ENCODE measurements at places on chromosomes 3 and 15.
A peak's percentile ranks its signal among the peaks of the same experiment; 100 is the strongest.

DNA sequence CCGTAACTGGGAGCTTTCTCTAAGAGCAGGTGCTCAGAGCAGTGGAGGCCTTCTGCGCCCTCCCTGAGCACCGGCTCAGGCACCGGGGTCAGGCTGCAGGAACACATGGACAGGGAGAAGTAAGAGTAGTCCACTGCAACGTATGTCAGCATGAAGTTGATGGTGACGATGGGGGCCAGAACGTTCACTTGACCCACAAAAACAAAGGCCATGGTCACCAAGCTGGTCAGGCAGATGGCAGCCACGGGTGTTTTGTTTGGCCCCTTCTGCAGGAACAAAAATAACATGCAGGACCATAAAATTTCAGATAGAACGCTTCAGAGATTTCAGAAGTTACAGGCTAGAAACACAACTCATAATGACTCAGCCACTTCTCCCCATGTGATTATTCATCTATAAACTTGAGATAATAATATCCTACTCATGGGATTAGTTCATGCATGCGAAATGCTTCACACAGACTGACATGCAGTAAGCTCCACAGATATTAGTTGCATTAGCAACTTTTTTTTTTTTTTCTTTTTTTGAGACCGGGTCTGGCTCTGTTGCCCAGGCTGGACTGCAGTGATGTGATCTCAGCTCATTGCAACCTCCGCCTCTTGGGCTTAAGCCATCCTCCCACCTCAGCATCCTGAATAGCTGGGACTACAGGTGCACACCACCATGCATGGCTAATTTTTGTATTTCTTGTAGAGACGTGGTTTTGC, 52.2 kb upstream of the HEG1 start:
- H3K27ac ChIP-seq, result no peak overlapping the region
- H3K4me3 ChIP-seq, result no peak overlapping the region

DNA sequence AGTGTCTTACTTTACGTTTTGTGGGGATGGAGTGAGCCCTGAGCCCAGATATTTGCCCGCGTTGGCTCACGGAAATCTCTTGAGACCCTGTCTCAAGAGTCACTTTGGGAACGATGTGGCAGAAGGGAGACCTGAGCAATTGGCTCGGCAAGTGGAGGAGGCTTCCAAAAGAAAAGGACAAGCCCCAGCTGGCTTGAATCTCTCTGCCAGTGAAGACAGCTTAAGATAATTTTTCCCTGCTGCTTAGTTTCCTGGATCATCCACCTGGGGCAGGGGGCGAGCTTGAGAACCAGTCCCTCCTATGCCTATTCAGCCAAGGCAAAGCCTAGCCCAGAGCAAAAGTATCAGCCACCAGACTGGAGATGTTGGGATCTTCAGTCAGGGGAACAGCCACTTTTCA, 708 bp downstream of the SEC22A start:
- H3K4me1 ChIP-seq, result no peaks in the 10 kb centered on the region
- no peaks in the 10 kb centered on the region for H3K36me3 ChIP-seq
- H3K27me3 ChIP-seq, result no peaks in the 10 kb centered on the region
- peak overlapping the region; percentile 95 for H3K4me3 ChIP-seq
- no peak for DNase-seq
- peak overlapping the region; percentile 95 for H3K27ac ChIP-seq

DNA sequence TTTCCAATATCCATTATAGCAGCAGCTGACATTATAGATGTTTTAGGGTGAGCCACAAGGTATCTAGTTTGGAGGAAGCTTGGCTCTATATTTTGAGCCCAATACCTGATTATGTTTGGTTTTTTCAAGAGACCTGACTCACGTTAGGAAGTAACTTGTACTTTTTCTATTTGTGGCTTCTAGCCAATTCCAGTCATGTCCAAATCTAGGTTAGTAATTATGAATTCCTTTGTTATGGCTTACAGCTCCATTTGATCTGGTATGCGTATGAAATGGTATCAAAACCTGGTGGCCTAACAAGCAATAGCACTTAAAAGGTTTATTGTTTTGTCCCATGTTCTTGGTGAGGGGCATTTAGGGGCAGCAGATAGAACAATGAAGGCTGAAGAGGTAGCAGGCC, 115.9 kb downstream of the TOP2B start:
- DNase-seq, result no peak
- H3K27me3 ChIP-seq, result no peaks in the 10 kb centered on the region
- H3K4me1 ChIP-seq, result no peaks in the 10 kb centered on the region

DNA sequence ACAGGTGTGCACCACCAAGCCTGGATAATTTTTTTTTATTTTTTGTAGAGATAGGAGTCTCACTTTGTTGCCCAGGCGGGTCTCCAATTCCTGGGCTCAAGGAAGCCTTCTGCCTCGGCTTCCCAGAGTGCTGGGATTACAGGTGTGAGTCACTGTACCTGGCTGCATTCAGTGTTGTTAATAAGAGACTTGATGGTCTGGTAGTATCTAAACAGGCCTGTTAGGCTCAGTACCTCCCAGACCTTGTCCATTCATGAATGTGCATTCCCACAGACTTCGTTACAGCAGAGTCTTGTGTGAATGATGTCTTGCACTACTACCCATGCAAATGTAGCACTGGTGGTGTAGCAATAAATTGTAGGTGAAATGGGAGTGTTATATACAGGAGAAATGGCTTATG, 17.7 kb downstream of the CMTM8 start:
- H3K36me3 ChIP-seq, result no peaks in the 10 kb centered on the region
- no peak overlapping the region for H3K27ac ChIP-seq
- H3K27me3 ChIP-seq, result no peaks in the 10 kb centered on the region
- no peaks in the 10 kb centered on the region for H3K4me1 ChIP-seq
- no peak overlapping the region for H3K4me3 ChIP-seq

DNA sequence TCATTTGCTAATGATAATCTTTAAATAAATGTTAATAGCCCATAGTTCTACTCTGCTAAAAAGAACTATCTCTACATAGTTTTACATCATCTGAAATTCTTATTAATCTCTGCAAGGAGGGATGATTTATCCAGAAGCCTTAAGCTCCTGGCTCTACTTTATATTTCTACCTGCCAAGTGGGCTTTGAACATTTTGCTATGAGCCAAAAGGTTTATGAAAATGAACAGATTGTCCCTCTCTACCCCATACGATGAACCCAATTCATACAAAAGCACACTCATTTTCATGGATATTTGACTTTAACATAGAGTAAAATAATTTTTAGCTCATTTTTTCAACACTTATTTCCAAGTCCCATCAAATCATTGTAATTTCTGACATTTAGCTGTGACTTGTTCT, 611.0 kb downstream of the NSUN3 start:
- no peaks in the 10 kb centered on the region for H3K4me1 ChIP-seq
- no peak overlapping the region for H3K4me3 ChIP-seq
- DNase-seq, result no peak
- H3K27me3 ChIP-seq, result no peaks in the 10 kb centered on the region
- H3K27ac ChIP-seq, result no peak overlapping the region

- no peak for DNase-seq
- no peak overlapping the region for H3K4me3 ChIP-seq
- H3K36me3 ChIP-seq, result no peaks in the 10 kb centered on the region
- H3K27ac ChIP-seq, result no peak overlapping the region
Observed at GRCh38 chr3:20747741-20748140, 561.7 kb upstream of the SGO1 start.

- H3K27me3 ChIP-seq, result no peaks in the 10 kb centered on the region
- no peak for DNase-seq
- no peak overlapping the region for H3K4me3 ChIP-seq
- no peaks in the 10 kb centered on the region for H3K36me3 ChIP-seq
Observed at GRCh38 chr15:80343554-80343992, 60.6 kb upstream of the ARNT2 start.

DNA sequence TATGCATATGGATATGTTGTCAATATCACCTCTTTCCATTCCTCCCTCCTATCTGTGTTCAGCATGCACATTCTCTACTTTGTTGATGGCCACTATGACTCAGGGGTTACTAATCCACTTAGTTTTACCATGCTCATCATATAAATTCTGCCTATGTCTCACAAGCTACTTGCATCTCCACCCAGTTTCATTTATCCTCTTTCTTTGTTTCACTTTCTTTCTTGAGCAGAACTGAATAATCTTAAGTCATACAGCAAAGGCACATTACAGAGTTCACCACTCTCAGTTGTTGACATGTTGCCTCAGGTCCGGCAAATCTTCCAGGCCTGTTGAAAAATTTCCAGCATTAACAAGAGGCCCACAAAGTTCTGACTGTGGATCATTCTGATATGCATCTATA, 71.5 kb downstream of the SSR3 start:
- no peaks in the 10 kb centered on the region for H3K4me1 ChIP-seq
- H3K27ac ChIP-seq, result peak overlapping the region; percentile 69
- no peaks in the 10 kb centered on the region for H3K27me3 ChIP-seq
- no peak overlapping the region for H3K4me3 ChIP-seq

- no peaks in the 10 kb centered on the region for H3K27me3 ChIP-seq
- no peaks in the 10 kb centered on the region for H3K36me3 ChIP-seq
- no peak overlapping the region for H3K4me3 ChIP-seq
- no peak for DNase-seq
- H3K4me1 ChIP-seq, result no peaks in the 10 kb centered on the region
Observed at GRCh38 chr3:131326307-131326706, 55.3 kb upstream of the NUDT16 start.

GRCh38 chr3:36455406-36455805, 75.1 kb downstream of the STAC start:
- no peak overlapping the region for H3K27ac ChIP-seq
- no peak for DNase-seq
- no peaks in the 10 kb centered on the region for H3K36me3 ChIP-seq
- no peaks in the 10 kb centered on the region for H3K27me3 ChIP-seq
